ENCODE measurements at places on chromosomes 3 and 15. TPM values are rescaled to one million over a fixed set of nuclear protein-coding genes. Genes with fewer than 3 reads are reported as not detected.

- H3K4me1 ChIP-seq: no peaks in the 10 kb centered on the region
- no peak overlapping the region for H3K27ac ChIP-seq
- H3K4me3 ChIP-seq: no peak overlapping the region
- H3K27me3 ChIP-seq: peaks cover 2% of the 10 kb centered on the region
- no peaks in the 10 kb centered on the region for H3K36me3 ChIP-seq
- no peak for DNase-seq
Observed at GRCh38 chr15:79028411-79028964, 62.1 kb downstream of the RASGRF1 start.

DNA sequence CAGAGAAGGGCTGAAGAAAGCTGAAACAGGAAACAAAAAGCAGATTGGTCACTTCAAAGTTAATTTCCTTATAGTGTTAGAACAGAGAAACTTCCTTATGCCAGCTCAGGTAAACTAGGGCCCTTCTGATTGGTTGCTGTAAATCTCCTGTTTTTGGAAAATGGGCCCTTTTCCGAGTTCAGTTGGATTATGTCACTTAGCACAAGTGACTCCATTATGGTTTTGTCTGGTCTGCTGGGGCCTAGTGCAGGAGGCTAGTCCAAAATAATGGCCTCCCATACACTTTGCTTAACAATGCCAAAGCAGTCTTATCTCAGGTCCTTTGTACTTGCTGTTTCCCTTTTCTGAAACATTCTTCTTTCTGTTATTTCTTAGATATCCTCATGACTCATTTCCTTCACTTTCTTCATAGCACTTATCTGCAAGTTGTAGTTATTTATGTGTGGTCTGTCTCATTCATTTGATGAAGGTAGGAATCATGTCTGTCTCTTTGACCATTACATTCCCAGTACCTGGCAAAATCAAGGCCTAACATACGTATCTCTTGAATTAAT, 7.7 kb upstream of the DCP1A start:
- no peaks in the 10 kb centered on the region for H3K36me3 ChIP-seq
- H3K27me3 ChIP-seq: peaks cover 25% of the 10 kb centered on the region
- DNase-seq: no peak
- H3K4me1 ChIP-seq: peaks cover 3% of the 10 kb centered on the region
- no peak overlapping the region for H3K27ac ChIP-seq

DNA sequence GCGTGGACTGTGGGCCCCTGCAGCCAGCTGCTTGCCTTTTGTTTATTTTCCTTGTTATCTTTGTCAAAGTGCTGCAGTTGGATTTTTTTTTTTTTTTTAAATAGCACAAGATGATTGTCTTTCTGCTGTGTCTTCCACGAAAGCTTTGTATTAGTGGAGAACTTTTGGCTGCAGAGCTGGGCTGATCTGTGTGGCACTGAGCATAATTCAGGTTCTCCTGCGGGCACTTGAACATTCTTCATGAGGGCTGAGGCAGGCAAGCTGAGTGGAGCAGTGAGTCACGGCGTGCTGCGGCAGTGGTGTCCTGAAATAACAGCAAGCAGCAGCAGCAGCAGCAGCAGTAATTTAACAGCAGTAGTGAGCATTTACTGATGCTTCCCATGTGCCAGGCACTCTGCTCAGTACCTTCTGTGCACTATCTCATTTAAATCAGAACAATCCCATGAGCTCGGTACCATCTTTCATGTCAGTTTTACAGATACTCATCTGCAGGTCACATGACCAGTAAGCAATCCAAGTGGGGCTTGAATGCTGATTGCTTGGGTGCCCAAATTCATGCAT, 45.8 kb downstream of the MITF start:
- H3K4me1 ChIP-seq: peaks cover 40% of the 10 kb centered on the region
- no peaks in the 10 kb centered on the region for H3K36me3 ChIP-seq
- peak; percentile 84 for DNase-seq
- H3K27me3 ChIP-seq: no peaks in the 10 kb centered on the region
- H3K27ac ChIP-seq: peak overlapping the region; percentile 65

ITPKA gene
- total RNA-seq: not detected

All from osteocyte (in vitro differentiated cells).